Stimulated activated CD4-positive, alpha-beta T cell treated with anti-CD3 and anti-CD28 coated beads, Interleukin-1b, Interleukin-23, amount 100 ng/mL, for 1 hour (primary cell): ENCODE measurements at places on chromosomes 16 and 17.

DNA sequence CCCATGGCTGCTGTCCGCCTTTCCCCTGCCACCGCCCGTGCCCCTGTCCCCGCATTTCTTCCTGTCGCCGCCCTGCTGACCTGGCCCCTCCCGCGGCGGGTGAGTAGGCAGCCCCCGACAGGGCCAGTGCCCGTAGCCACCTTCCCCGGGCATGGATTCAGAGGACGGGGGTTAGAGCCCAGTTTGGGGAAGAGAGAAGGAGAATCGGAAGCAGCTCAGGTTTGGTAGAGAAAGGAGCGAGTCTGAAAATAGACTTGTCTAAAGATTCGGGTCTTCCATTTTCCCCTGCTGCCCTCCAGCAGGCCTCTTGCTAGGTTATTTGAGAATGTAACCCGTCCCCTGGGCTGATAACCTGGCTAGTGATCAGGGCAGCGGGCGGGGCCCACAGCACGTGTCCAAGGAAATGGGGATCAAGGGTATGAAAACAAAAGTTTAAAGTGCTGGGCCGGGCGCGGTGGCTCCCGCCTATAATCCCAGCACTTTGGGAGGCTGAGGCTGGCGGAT lies 7.9 kb upstream of the CLDN9 start:
- DNase-seq: no peak

- DNase-seq: no peak
Measured at GRCh38 chr17:17711641-17712162, 30.4 kb downstream of the RAI1 start.

- DNase-seq: no peak
Measured at GRCh38 chr16:1493746-1494094, 560 bp downstream of the TELO2 start.

DNA sequence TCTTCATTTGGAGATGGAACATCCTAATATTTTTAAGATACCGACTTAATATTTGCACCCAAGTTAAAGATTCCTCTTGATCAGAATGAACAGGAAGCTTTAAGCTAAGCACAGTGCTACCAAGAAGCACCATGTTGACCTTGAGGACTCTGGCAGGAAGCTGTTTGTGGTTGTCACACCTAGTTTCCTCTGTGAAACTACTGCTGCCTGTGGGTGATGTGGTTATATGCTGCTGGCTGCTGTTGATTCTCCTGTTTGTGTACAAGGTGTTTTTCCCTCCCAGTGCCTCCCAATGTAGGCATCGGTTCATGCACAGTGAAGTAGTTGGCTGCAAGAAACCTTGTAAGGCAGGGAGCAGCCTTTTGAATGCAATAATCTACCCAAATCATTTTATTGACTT lies 23.4 kb downstream of the RBL2 start:
- no peak for DNase-seq

DNA sequence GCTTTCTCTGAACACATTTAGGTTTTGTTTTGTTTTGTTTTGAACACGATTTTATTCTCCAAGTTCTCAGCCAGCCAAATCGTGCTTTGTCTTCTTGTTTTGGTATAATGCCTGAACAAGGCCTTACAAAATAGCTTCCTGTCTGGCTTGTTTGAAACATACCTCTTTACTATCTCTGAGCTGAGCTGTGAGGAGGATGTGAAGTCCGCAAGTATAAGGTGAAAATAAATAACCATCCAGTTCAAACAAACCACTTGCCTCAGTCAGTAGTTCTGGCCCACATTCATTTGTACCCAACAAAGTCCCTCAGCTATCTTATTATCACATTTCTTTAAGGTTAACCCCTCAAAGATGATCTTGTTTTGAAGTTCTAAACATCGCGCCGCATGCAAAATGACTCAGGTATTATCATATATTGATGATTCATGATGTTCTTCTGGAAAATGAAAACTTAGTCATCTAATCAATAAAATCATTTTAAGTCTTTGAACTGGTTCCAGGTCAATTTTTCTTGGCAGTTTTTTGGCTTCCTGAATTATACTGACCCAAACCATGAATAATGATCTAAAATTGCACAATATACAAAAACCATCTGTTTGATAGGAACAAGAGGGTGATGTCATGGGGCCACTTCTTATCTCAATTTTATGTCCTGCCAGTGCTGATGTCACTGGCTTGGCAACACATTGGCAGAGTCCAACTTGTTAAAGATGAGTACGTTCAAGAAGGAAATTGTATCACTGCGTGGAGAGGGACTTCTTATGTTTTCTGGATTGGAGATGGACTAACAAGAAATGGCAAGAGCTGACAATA lies 694.3 kb downstream of the KCNJ2 start:
- DNase-seq: no peak

- no peak for DNase-seq
Measured at GRCh38 chr16:52389045-52389444, 157.9 kb downstream of the TOX3 start.

DNA sequence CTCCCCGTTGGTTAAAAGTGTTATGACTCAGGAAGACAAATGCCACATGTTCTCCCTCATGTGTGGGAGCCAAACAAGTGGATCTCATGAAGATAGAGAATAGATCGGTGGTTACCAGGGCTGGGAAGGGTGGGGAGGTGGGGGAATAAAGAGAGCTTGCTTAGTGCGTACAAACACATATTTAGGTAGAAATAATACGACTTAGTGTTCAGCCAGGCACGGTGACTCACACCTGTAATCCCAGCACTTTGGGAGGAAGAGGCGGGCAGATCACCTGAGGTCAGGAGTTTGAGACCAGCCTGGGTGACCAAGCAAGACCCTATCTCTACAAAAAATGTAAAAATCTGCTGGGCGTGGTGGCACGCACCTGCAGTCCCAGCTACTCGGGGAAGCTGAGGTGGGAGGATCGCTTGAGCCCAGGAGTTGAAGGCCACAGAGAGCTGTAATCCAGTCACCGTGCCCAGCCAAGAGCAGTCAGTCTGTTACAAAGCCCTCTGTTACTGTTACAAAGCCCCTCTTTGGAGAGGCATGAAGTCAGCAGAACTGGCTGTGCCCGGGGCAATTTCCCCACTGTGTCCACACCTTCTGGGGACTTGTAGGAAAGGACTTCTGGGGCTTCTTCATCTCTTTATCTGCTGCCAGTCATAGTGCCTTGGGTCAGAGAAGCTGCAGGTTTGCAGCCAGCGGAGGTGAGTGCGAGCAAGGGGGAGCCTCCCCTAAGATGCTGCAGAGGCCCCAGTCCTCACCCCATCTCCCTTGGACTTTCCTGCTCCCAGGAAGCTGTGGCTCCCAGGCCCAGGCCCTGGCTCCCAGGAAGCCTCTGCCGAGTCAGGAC lies 4.3 kb upstream of the ALDH3A1 start:
- no peak for DNase-seq

GRCh38 chr16:62149631-62150030 lies 113.4 kb upstream of the CDH8 start:
- no peak for DNase-seq

GRCh38 chr16:89919535-89920406 lies 1.1 kb downstream of the MC1R start:
- DNase-seq: no peak

DNA sequence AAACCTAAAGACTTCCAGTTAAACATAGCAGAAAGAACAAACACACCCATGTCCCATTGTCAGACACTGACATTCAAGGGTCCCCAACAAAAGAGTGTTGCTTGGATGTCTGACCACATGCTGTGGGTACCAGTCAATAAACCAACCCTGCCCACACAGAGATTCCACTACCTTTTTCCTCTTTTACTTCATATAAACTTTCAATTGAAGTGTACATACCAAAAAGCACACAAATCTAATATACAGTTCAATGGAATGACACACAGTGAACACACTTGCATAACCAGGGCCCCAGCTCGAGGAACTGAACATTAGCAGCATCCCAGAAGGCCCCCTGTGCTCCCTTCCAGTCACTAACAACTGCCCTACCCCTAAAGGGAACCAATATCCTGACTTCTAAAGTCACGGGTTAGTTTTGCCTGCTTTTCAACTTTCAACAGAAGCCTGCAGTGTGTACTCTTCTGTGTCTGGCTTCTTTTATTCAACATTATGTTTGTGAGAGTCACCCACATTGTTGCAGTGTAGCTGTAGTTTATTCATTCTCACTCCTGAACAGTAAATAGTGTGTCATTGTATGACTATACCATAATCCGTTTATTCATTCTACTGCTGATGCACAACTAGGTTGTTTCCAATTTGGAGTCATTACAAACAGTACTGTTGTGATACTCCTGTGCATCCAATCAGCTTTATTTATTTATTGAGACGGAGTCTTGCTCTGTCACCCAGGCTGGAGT lies 18.0 kb downstream of the CFDP1 start:
- no peak for DNase-seq

DNA sequence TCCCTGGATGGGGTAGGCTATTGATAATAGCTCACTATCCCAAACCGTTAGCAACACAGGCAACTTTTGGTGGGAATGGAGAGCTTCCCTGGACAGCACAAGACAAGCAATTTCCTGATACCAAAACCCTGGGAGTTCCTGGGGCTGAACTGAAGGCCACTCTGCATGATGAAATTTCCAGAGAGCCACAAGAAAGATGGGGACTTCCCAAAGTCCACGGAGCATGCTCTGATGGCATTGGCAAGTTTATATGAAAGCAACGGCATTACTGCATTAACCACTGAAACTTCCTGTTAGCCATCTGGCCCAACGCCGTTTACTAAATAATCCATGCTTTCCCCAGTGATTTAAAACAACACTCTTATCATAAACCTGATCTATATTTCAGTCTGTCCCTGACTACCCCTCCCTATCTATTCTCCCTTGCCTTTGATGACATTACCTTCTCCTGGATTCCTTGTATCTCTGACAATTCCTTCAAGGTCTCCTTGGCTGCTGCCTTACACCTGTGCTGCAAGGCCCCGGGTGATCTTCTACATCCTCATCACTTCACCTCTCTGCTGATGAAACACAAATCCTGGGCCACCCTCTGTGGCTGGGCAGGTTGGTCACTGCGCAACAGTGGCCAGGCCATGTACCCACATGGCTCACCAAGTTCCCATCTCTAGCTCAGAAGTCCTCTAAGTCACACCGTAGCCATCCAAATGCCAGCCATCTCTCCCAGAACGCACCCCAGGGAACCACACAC lies 108.5 kb upstream of the RCVRN start:
- DNase-seq: no peak

- no peak for DNase-seq
Measured at GRCh38 chr16:87392821-87393679, 914 bp downstream of the MAP1LC3B start.

DNA sequence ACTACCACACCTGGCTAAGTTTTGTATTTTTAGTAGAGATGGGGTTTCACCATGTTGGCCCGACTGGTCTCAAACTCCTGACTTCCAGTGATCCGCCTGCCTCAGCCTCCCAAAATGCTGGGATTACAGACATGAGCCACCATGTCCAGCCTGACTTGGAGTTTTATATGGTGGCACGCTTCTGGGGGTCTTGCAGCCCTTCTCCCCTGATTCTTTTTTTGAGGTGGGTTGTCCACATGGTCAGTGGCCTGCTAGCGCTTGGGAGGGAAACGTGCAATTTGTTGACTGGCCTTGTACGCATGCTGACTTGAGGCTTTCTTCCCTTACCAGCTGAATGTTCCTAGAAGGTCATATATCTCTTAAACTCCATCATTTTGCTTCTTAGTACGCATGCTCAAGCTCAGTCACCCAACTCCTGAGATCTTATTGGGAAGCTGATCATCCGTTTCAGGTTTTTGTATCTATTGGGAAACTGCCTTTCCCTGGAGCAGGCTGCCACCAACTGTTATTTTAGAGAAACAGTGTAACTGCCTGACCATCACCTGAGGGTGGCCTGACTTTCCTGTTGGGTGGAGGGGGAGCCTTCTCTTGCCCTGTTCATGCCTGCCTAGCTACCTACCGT lies 13.7 kb upstream of the LDHD start:
- no peak for DNase-seq

DNA sequence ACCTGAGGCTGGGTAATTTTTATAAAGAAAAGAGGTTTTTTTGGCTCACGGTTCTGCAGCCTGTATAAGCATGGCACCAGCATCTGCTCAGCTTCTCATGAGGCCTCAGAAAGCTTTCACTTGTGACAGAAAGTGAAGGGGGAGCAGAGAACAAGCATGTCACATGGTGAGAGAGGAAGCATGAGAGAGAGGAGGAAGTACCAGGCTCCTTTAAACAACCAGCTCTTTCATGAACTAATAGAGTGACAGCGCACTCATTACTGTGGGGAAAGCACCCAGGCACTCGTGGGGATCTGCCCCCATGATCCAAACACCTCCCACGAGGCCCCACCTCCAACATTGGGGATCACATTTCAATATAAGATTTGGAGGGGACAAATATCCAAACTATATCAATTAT lies 86.8 kb downstream of the USP32 start:
- DNase-seq: no peak

DNA sequence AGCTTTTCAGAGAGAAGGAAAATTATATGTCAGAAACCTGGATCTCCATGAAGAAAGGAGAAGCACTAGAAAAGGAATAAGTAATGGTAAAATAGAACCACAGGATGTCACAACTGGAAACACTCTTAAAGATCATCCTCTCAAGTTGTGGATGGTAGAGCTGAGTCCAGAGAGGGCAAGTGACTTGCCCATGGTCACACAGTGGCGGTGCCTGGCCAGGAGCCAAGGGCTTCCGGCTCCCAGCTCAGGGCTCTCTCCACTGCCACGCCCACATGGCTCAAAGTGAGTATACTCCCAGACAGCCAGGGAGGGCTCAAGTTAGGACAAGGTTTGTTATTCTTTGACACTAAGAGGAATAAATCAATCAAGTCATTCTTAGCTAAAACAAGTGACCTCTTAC lies 159.8 kb downstream of the COPRS start:
- DNase-seq: no peak
